Hematopoietic multipotent progenitor cell treated with erythropoietin and hydrocortisone succinate and interleukin-3 and kit ligand, for 4 days (in vitro differentiated cells): ENCODE measurements at places on chromosomes 1 and 21.

DNA sequence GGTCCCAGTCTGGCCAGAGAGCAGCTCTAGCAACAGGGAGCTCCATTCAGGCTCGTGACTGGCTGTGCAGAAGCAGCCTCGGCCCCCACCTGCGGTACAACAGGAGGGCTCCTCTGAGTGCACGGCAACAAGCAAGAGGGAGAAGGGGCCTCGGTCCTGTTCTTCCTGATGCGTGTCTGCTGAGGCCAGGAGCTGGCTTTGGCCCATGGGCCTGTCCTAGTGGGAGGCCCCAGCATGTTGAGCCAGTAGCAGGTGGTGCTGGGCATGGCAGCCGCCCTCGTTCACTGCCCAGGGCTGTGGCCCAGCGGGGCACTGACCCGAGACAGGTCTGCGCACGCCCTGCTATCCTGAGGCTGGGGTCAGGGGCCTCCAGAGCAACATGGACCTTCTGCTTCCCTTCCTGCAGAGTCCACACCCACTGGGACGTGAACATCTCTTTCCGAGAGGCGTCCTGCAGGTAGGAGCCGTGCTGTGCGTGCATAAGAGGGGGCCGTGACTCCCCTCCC is 7.0 kb downstream of the SAMD11 start:
- no peak for DNase-seq

- peak; percentile 86 for DNase-seq
Measured at GRCh38 chr21:21163904-21164303, 165.7 kb downstream of the NCAM2 start.

DNA sequence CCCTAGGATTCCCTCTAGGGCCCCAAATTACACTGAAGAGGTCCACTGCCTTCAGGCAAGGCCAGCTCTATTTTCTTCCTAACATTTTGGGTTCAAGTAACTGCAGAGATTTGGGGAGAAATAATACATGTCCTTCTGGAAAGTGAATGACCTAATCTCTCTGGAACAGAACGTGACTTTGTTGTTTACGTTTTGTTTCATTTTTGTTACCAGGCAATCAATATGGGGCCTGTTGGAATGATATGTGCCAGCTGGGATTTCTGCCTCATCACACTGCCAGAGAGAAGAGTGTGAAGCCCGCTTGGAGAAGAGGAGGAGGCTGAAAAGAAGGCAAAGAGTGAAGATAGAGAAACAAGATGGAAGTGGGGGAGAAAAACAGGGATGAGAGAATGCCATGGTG is 116.7 kb downstream of the FASLG start:
- no peak for DNase-seq

- no peak for DNase-seq
Measured at GRCh38 chr1:87800006-87800405, 471.3 kb downstream of the LMO4 start.

DNA sequence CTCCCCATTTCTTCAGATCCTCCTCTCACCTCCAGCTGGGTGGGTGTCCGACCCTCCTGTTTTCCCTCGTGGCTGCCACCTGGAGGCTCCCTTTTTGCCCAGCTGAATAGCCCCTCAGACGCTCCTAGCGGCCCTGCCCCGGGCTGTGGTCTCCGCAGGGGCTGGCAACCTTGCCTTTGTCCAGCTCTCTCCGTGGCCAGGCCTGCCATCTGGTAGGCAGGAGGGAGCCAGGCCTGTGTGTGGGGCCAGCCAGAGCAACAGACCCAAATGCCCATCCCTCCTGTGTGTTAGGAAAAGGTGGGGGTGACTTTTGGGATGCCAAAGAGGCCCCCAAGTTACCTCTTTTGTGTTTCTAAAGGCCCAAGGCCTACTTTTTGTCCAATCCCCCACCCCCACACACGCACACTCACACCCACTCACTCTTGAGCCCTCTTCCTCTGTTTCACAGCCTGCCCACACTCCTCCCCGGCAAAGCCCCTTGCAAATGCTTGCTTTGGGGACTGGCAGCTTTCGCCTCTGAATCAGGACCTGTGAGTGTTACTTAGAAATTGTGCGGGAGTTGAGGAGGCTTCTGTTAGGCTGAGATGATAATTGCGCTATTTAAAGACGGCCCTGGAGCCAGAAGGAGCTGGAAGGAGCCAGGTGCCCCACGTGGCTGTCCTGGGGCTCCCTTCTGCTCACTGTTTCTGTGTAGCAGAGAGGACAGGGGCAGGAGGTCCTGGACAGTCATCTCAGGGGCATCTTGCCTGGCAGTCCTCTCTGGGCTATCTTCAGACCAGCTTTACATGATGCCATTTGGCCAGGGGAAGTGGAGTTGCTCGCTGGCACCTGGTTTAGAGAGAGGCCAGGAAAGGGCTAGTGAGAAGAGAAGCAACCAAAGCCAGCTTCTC is 9.1 kb downstream of the PPFIA4 start:
- no peak for DNase-seq

DNA sequence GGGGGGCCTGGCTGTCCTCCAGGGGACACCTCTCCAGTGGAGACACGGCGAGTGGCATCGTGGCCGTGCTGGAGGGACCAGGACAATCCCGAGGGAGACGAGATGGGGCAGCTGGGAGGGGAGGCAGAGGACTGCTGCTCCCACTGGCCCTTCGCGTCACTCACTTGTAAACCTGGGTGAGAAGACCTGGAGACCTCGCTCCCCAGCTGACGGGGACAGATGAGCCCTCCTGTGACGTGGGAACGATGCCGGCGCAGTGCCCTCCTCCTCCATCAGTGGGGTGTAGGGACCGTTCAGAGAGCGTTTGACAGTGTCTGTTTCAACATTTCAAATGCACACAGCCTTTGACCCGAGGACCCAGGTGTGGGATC is 4.6 kb downstream of the SPATC1L start:
- DNase-seq: no peak

- no peak for DNase-seq
Measured at GRCh38 chr1:238823416-238823815, 563.0 kb upstream of the CHRM3 start.

- no peak for DNase-seq
Measured at GRCh38 chr1:24861821-24862727, 68.0 kb downstream of the RUNX3 start.

- no peak for DNase-seq
Measured at GRCh38 chr1:206895837-206896242, 1.4 kb upstream of the IL24 start.

- DNase-seq: peak; percentile 67
Measured at GRCh38 chr1:220914283-220915116, 35.3 kb downstream of the HLX start.

DNA sequence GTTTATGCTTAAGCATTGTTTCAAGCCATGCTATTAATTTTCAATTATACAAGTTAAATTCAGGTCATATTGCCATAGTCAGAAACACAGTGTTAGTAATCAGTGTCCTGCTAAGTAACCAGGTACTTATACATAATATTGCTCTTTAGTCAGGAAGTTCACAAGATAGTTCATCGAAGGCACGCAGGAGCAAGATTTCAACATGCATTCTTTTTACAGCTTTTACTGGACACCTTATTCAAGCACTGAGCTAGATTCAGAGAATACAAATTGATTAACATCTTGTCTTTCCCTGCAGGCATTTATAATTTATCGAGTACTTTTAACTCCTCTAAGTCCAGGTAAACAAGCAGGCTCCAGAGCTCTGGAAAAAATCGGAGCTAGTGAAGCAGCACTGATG is 202.3 kb upstream of the BRINP3 start:
- DNase-seq: no peak

GRCh38 chr1:39105061-39105840 is 79.1 kb downstream of the NDUFS5 start:
- peak; percentile 79 for DNase-seq

GRCh38 chr1:145995148-145995881 is 1.1 kb downstream of the TXNIP start:
- peak; percentile 56 for DNase-seq

DNA sequence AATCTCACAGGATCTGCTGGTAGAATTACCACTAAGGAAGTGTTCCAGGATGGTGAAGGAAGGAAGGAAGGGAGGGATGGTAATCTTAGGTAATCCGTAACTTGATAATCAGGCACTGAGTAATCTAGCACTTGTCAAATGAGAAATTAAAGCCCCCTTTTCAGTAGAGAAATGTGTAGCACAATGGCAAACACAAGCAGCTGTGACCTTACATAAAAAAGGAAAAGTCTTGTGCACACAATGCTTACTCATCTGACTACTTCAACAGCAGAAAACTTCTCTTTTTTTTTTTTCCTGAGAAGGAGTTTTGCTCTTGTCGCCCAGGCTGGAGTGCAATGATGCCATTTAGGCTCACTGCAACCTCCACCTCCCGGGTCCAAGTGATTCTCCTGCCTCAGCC is 6.1 kb downstream of the NUP210L start:
- peak; percentile 61 for DNase-seq

DNA sequence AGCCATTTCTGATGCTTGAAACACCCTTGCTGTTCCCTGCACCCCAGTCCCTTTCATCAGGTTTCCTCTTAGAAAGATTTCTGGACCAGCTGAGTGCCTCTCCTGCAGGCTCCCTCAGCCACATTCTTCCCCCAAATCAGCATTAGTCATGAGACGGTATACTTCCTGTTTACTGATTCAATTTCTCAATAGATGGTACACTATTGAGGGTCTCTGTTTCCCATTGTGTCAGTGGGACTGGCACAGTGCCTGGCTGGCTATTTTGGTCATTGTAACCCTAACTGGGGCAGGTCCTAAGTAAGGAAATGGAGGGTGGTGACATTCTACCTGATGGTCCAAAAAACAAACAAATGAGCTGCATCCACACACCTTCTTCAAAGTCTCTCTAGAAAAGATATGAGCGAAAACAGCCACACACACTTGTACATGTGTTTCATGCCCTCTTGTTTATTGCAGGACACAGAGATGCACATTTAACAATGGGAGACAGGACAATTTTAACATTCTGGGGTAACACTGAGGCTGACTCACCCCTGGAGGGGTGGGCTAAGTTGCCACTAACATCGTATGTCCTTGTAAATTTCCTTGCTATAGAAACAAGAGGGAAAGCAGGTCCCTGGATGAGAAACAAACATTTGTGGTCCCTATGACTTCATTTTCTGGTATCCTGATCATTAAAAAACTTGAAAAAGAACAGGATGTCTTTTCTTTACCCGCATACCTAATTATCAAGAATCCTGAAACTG is 77.5 kb downstream of the RRAGC start:
- no peak for DNase-seq

DNA sequence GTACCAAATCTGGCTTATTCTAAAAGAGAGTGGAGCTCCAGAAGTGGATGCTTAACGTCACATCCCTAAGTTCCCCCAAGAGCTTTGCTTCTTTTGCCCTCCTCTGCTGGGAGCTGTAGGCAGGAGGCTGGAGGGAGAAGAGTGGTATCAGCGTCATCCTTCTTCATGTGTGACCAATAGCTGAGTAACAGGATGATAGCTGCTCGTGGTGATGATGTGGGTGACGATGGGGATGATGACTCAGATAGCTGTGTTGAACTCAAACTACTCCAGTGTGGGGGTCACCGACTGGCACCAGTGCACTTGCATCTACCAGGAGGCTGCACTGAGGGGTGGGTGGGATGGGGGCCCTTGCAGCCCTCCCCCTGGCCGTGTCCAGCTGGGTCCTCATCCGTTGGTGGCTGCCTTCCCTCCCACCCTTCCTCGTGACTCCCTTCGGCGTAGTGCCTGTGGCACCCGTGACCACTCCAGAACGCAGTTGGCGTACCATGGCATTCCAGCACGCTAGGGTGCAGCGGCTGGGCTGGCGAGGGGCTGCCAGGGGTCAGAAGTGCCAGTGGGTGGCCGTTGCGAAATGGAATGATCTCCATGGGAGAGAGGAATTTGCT is 1.1 kb downstream of the IGFN1 start:
- no peak for DNase-seq

- peak; percentile 48 for DNase-seq
Measured at GRCh38 chr1:28046716-28047115, 41.7 kb downstream of the EYA3 start.
